Mesenteric fat pad (tissue), 1 donor: ENCODE measurements at places on chromosomes 6 and 20. TPM values are rescaled to one million over a fixed set of nuclear protein-coding genes. Genes with fewer than 3 reads are reported as not detected.

DNA sequence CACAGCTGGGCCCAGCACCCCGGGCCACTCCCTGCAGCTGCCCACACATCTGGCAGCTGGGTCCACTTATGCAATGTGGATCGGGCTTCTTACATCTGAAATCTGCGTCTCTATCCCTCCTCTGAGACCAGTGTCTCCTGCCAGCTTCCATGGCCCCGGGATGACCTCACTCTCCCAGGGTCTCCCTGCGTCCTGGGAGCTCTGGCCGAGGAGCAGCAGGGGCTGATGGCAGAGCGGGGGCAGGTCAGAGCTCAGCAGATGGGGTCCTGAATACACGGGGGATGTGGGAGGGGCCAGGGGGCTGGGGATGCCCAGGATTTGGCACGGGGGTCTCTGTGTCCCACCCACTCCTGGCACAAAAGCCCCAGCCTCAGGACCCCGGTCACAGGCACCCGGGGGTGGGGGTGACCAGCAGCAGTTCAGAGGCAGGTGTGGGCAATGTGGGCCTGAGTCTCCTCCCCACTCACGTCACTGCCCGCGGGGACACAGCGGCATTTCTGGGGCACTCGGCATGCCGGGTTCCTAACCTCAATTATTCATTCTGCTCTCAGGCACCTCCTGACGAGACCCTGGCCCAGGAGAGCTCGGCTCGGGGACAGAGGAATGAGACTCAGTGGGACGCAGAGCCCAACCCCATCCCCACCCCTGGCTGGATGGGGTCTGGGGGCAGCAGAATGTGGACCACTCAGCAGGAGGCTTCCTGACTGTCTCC is 16.4 kb downstream of the CHRNA4 start:
- no peak for DNase-seq

GRCh38 chr20:50872560-50873425 is 58.4 kb downstream of the ADNP start:
- no peak for DNase-seq

DNA sequence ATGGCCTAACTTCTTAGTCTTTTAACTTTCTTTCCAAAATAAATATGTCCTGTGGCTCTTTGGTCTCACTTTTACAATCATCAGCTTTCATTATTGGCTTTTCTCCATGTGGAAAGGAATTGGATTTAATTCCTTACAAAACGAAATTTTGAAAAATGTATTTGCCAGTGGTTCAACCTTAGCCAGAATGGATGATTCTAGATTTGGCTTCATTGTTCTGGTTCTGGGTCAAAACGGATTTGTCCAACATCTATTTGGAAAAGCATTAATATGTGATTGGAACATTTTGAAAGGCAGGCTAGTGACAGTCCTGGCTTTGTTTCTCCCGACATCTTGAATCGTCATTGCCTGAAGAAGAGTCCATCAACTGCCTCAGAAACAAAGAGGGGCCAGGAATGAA is 59.2 kb downstream of the TENT5A start:
- DNase-seq: no peak

TAGAP gene
- 5.7 TPM for total RNA-seq

GRCh38 chr20:24752612-24753011 is 196.5 kb upstream of the CST7 start:
- DNase-seq: no peak

LIN28B gene
- total RNA-seq: not detected

LINC00237 gene
- not detected for total RNA-seq

GTSF1L gene
- not detected for total RNA-seq

GRCh38 chr6:24566020-24566767 is 71.4 kb downstream of the ALDH5A1 start:
- DNase-seq: no peak

- DNase-seq: no peak
Measured at GRCh38 chr20:16576219-16576618, 3.0 kb upstream of the KIF16B start.

- no peak for DNase-seq
Measured at GRCh38 chr6:52610011-52610410, 33.2 kb upstream of the TRAM2 start.

DNA sequence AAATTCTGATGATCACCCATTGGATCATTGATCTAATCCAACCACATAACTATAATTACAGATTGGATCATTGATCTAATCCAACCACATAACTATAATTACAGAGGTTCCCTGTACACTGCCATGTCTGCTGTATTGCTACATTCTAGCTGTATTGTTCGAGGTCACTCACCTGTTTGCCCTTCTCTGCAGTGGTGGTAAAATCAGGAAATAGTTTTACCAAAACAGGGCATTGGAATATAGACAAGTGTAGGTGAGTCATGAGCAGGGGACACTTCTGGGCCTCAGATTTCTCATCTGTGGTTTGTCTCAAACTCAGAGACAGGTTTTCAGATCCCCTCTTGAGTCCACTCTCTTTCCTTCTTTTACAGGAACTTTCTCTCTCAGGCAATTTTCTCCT is 9.0 kb upstream of the AFDN start:
- no peak for DNase-seq

DNA sequence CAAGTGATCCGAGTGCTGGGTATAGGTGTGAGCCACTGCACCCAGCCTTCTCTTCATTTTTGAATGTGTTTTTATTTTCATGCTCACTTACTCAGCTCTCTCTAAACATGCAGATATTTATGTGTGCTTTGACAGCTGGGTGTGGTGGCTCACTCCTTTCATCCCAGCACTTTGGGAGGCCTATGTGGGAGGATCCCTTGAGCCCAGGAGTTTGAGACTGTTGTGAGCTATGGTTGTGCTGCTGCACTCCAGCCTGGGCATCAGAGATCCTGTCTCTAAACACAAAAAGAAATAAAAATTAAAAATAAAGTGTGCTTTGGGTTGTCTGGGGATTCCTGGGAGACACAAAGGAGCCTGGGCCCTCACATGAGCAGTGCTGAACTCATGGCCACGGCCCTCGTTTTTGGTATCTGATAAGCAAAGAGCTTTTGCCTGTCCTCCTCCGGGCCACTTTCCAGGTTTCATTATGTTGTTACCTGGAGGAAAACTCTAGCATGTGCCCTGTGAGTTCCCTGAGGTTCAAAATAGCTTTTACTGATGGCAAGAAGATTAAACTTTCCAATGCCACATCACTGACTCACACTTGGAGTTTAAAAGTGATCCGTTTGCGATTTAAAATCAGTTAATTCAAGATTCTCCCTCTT is 78.5 kb downstream of the CD164 start:
- DNase-seq: no peak

DNA sequence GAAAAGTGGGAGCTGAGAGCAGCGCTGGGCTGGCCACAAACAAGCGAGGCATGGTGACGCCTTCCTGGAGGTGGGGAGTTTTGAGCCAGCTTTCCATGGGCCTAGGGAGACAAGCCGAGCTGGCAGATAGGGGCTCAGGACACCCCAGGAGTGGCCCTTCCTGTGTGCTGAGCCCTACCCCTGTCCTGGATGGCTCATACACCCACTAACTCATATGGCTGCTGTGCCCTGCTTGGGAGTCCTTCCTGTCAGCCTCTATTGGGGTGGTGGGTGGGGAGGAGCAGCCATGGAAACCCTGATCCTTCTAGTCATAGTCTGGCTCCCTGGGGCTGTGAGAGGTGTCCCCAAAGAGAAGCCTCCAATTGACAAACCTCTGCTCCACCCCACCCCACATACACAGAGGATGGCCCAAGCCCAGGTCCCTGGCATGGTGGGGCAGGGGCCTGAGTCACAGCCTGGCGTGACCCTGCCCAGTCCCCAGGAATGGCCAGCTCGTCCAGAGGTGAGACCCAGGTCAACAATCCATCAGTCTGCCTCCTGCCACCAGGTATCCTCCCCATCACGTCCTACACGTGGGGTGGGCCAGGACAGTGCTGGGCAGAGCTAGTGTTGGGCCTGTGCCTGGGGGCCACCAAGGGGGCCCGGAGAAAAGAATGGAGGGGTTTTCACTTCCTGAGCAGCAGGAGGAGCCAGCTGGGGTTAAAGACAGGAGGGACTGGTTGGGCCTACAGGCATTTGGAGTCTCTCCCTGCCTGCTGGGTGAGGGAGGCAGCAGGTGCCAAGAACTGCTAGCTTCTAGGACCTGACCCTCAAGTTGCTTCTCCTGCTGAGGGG is 52.2 kb downstream of the MRPL14 start:
- no peak for DNase-seq

DNA sequence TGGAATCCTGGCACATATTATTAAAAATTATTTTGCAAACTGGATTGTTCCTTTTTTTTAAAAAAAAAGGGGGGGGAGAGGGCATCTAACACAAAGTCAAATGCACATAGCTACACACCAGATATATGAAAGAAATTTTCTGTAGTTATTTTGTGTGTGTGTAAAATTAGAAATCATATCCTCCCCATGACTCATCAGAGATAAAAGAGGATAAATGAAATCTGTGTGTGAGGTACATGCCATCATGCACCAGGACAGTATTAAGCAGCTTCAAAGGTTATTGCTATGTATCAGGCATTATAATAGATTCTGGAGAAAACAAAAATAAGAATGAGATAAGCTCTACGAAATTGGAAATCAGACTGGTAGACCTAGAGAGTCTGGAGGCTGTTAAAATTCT is 5.2 kb downstream of the BTBD9 start:
- no peak for DNase-seq

DNA sequence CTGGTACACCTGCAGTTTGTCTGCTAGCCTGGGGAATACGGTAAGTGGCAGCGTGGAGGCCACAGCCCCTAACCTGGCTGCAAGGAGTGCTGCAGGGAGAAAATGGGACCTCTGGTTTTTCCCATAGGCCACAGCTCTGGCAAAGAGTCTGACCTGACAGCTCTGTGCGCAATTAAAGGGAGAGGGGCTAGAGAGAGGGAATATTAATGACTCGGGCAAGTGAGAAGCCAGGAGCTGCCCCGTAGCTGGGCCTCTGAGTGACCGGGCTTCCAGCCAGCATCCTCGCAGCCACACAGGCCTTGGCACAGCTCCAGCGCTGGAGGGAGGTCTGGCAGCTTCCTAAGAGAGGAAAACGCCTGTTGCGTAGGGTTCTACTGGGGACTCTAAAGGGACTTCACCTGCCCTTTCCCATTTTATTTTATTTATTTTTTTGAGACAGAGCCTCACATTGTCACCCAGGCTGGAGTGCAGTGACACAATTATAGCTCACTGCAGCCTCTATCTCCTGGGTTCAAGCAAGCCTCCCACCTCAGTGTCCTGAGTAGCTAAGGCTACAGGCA is 18.2 kb upstream of the OCSTAMP start:
- DNase-seq: peak; percentile 93

ANKRD6 gene
- 7.1 TPM for total RNA-seq

- DNase-seq: no peak
Measured at GRCh38 chr6:112038268-112038667, 15.6 kb upstream of the CCN6 start.

- DNase-seq: no peak
Measured at GRCh38 chr20:50371878-50372769, 138.1 kb upstream of the PTPN1 start.

DNA sequence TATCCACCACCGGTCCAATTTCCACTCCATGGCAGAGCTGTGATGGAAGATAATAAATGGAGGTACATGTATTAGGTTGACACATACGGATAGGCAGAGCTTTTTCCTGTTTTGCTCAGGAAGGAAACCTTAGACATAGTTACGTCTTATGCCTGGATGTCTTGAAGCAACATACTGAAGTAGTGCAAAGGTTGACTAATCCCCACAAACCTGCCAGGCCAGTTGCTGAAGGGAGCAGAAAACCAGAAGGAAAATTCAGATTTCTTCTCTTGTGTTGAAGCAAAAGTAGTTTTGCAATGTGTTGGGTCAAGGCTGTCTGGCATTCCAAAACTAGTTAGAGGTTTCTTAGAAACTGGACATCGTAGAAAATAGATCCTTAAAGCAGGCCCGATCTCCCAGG is 68.7 kb downstream of the PHACTR1 start:
- DNase-seq: no peak

GRCh38 chr6:116512111-116512559 is 696 bp downstream of the CALHM5 start:
- DNase-seq: no peak

SGK2 gene
- total RNA-seq: 14.0 TPM

DNA sequence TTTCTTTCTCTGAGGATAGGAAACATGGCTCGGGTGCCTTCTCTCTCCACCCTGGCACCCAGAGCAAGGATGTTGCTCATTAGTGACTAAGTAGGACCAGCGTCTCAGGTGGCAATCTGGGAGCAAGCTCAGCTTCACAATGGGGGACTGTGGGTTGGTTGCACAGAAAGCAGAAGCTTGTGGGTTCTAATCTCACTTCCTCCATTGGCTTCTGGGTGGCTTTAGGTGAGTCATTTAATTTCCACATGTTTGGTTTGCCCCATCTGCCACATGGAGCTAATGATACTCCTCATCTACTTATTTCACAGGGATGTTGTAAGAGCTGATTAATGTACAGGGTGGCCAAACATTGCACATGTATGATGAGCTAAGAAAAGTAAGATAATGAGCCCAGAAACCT is 54.8 kb upstream of the AKIRIN2 start:
- DNase-seq: no peak

GRCh38 chr6:1787894-1788293 is 178.2 kb downstream of the FOXC1 start:
- DNase-seq: no peak

DLK2 gene
- total RNA-seq: not detected

DNA sequence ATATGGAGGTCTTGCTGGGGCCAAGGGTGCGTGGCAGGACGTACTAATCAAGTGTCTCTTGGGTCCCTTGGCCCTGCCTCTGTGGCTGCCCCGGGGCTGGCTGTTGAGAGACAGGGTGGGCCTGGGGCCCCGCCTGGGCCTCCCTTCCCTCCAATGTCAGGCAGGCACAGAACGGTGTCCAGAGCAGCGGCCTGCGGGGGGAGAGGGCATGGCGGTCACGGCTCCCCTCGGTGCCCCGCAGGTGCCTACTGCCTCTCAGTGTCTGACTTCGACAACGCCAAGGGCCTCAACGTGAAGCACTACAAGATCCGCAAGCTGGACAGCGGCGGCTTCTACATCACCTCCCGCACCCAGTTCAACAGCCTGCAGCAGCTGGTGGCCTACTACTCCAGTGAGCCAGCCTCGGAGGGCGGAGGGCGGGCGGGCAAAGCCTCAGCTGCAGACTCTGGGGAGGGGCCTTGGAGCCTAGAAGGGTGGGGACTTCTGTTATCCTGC is 50.0 kb downstream of the SRC start:
- DNase-seq: no peak

CD93 gene
- total RNA-seq: 105 TPM

- no peak for DNase-seq
Measured at GRCh38 chr6:138577151-138577915, 78.0 kb upstream of the NHSL1 start.
